ENCODE measurements at places on chromosomes 3 and 15.

- no peak for DNase-seq
Observed at GRCh38 chr3:359672-360071, 163.1 kb downstream of the CHL1 start.

DNA sequence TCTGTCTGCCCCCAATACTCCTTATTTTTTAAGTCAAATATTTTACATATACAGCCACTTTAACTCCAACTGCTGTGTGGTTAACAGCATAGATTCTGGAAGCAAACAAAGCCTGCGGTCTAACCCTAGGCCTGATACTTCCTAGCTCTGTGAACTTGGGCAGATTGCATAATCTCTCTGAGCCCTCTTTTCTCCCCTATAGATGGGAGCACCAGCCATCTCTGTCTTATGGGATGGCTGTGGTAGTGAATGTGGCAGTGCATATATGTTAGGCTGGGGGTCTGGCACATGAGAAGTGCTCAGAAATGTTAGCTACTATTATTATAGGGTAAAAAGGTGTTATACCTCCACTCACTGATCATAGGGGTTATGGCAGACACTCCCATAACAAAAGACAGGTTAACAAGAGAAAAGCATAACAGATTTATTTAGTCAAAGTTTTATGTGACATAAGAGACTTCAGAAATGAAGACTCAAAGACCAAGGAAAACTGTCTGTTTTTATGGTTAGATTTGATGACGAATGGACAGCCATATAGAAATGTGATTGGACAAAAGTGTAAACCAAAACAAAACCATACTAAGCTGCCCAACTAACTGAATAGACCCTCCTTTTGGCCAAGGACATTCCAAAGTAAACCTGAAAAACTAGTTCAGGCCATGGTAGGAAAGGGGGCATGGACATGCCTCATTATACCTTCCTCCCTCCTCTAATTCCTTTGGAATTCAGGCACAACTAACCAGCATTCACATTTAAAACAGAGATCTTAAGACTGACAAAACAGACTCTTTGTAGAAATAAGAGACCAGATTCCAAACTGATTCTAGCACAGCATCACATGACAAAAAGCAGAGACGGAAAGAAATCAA, 53.9 kb upstream of the DAZL start:
- no peak for DNase-seq

GRCh38 chr3:39752019-39752637, 57.3 kb upstream of the MYRIP start:
- DNase-seq, result no peak

GRCh38 chr15:72042865-72043264, 75.1 kb downstream of the MYO9A start:
- DNase-seq, result no peak

- no peak for DNase-seq
Observed at GRCh38 chr3:172057624-172058327, 18.4 kb downstream of the FNDC3B start.

DNA sequence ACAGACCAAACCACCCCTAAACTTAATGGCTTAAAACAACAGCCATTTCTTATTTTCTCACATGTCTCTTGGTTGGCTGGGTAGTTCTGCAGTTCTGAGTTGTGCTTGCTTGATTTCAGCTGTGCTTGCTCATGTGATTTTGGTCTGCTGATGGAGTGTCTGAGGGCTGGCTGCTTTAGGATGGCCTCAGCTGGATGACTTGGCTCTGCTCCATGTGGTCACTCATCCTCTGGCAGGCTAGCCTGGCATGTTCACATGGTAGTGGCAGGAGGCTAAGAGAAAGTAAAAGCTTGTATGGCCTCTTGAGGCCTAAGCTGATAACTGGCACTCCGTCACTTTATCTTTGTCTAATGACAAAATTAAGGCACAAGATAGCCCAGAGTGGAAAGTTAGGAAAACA, 4.1 kb downstream of the SV2B start:
- DNase-seq, result no peak

GRCh38 chr3:176375519-176375918, 821.8 kb downstream of the TBL1XR1 start:
- no peak for DNase-seq

DNA sequence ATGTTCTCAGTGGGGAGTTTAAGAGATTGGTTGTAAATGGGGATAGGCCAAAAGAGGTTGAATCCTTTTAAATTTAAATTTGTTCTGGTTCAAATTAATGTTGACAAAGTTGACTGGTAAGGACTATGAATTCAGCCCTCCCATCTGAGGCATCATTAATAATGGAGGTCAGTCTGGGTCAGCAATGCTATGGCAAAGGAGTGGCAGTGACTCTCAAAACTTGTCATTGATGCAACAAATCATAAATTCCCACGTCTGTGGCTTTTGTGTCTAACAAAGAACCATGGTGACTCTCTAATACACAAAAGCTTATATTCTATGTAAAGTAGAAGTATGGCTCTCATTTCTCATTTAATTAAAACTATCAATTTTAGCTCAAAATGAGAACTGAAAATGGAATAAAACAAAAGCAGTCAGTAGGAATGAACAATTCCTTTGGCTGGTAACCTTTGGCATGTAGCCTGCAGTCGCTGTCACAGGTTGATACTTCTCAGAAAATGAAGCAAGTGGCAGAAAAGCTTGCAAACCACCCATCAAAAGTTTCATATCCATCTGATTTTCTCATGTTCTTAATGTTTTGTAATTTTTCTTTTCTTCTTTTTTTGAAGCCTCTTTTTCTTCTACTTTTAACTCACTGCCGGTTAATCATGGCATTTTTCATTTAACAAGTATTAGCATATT, 12.2 kb upstream of the ZBED2 start:
- DNase-seq, result no peak

Measured in stimulated activated CD4-positive, alpha-beta T cell treated with anti-CD3 and anti-CD28 coated beads, Interleukin-1b, Interleukin-23, amount 100 ng/mL, for 48 hours (primary cell).